ENCODE measurements at places on chromosomes 1 and 21.
A peak's percentile ranks its signal among the peaks of the same experiment; 100 is the strongest.

DNA sequence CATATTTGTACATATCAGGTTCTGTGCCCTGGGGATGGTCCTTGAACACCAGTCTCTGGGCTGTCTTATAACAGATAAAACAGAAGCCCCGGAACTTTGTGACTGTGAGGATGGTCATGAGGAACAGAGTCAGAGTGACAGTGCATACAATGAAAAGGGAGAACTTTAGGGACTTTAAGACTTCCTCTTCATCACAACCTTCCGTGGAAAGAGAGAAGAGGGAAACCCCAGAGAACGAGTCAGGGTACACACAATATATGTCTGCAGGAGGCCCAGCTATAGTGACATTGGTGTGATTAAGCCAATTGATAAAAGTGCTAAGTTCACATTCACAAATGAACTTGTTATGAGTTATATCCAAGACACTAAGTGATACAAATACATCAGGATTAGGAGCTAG, 32.1 kb downstream of the TLR5 start:
- no peak for DNase-seq

- DNase-seq: peak; percentile 59
Observed at GRCh38 chr1:2786329-2787162, 14.9 kb downstream of the TTC34 start.

DNA sequence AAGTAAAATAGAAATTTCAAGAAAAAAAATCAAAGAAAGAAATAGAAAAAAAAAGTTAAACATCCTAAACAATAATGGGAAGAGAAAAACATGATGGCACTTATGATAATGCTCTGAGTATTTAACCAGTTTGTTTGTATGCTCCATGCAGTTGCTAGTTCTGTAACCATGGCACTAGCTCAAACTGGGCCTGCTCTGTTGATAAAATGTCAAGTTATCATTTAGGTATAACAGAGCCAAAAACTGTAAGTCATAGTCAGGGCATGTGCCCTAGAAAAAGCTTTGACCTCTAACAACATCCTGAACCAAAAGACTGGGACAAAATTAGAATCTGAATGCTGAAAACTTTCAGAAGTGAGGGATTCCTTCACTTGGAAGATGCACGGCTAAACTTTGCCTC, 148.9 kb downstream of the KCNT2 start:
- DNase-seq: no peak

DNA sequence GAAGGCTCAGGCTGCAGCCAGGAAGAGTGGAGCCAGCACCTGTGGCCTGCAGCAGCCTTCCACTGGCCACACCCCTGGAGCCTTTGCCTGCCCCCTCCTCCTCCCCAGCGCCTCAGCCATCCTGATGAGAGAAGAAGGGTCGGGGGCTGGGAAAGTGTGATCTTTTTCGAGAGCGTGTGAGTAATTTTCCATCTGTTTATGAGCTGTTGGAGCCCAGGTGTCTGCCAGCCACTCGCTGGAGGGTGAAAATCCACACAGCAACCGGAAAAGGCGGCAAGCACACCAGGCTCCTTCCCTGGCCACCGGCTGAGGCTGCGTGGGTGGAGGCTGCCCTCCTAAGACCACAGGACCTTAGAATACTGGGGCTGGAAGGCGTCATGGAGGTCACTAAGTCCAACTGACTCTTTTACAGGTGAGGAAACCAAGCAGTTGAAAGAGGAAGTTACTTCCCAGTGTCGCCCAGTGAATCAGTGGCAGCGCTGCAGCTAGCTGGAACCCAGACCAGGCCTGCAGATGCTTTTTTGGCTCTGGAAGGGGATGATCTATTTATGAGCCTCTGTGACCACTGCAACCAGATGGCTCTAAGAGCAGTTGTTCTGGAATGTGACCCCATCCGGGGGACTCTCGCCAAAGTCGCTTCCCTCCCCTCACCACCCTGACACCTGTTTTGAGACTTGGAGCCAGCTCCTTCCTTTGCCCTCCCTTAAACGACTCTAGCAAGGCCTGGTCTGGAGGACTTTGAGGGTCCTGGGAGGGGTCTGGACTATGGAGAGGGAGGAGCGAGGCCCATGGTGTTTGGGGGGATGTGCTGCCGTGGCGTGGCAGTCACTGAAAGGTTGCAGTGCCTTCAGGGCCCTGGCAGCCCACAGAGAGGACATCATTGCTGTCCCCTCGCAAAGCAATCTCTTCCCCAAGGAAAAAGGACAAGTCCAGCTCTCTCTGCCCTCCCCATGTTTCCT, 54.5 kb downstream of the LGR6 start:
- DNase-seq: no peak

GRCh38 chr1:65344171-65344814, 35.0 kb downstream of the DNAJC6 start:
- no peak for DNase-seq

DNA sequence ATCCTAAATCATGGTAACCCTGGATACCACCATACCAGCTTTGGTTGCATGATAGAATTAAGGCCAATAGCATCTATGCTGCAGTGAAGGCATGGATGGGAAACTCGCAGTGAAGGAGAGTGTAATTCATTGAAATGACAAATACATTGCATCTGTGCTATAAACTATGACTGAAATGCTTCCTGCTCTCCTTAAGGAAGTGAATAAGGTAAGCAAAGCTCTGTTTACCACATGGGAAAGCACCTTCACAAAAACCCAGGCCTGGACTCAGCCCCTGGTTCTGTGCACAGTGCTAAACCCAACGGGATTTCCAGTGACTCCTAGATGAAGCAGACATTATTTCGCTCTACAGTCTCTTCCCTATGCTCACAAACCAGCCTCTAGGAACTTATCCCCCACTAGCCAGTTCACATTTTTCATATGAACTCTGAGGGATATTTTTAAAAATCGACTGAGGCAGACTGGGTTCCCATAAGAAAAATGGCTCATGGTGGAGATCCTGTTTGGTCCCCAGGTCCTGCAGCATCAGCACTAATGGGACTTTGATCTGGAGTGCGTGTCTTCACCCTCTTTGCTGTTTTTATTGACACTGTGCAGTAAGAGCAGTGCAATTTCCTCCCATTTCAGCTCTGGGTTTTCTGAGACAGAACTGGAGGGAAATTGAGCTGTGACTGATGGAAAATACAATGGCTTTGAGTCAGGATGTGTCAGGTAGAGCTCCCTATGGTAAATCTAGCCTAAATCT, 362.7 kb downstream of the SIPA1L2 start:
- no peak for DNase-seq

GRCh38 chr1:223230161-223230881, 87.3 kb upstream of the TLR5 start:
- DNase-seq: no peak

Data from naive B cell (primary cell).